ENCODE measurements at places on chromosomes 1 and 21. TPM values are rescaled to one million over a fixed set of nuclear protein-coding genes. Genes with fewer than 3 reads are reported as not detected.

Gene MROH9
- total RNA-seq = not detected

Gene FMOD
- 13.5 TPM for total RNA-seq

Gene VSIG8
- not detected for total RNA-seq

Gene LMX1A
- not detected for total RNA-seq

Gene LAPTM5
- 21.3 TPM for total RNA-seq

- DNase-seq = no peak
Observed at GRCh38 chr1:24009406-24009805, 29.3 kb upstream of the SRSF10 start.

GRCh38 chr21:32834916-32835235 is 63.3 kb upstream of the PAXBP1 start:
- DNase-seq = no peak

- no peak for DNase-seq
Observed at GRCh38 chr1:167430134-167430848, 88.0 kb downstream of the CD247 start.

- no peak for DNase-seq
Observed at GRCh38 chr1:214319938-214320337, 39.0 kb downstream of the SMYD2 start.

Measured in transverse colon (tissue), 4 donors.